Amygdala (tissue), 56 donors: ENCODE measurements at places on chromosomes 7 and 10.

- no peak for DNase-seq
Measured at GRCh38 chr7:121530227-121531174, 134.4 kb upstream of the FAM3C start.

DNA sequence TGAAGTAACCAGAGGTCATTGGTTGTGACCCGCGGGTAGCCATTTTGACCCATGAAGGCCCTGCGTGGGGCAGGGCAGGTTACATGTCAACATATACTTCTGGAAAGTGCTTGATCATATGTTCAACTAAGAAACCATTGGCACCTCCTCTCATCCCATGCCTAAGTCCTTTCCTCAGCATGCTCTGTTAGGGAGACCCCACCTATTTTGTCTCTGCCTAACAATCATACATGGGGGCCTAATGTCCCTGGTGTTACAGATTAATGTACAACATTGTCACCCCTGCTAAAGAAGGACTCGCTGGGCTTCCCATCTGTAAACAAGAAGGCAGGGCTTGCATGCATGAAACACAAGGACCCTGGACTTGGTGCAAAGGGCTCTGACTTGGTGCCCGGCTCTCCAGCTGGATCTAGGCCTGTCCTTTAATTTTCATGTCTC, 133.7 kb upstream of the TNS3 start:
- no peak for DNase-seq

DNA sequence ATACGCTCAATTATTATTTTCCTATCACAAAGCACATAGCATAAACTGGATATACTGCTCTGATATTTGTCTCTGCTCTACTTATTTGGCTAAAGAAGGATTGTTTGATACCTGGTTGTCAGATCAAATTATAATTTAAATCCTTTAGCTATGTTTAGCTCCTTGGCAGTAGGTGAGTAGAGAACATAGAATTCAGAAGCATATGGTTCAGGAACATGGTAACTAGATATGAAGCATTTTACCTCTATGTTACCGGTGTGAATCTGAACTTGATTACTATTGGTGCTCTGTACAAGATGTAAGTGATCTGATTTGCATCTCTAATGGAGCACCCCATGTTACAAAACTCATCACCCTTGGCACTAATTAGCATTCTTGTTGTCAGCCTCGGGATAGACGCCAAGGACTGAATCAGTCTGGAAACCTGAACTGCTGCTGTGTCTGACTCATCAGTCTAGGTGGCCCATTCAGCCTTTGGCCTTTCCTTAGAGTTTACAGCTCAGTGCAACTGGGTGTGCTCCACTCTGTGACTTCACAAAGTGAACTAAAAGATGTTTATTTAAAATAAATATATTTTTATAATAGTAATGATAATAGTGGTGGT, 12.3 kb upstream of the MYPN start:
- no peak for DNase-seq

DNA sequence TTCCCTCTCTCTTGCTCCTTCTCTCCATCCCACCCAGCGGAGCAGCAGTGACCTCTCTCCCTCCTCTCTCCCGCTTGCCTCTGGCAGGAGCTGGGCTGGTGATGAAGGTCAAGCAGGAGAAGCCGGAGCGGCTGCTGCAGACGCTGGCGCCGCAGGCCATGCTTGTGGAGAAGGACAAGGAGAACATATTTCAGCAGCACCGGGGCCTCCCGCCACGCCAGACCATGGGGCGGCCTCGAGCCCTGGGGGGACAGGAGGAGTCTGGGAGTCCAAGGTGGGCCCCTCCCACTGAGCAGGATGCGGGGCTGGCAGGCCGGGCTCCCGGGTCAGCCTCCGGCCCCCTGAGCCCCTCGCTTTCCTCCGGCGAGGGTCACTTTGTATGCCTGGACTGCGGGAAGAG, 17.3 kb downstream of the ZNF775 start:
- DNase-seq = no peak

DNA sequence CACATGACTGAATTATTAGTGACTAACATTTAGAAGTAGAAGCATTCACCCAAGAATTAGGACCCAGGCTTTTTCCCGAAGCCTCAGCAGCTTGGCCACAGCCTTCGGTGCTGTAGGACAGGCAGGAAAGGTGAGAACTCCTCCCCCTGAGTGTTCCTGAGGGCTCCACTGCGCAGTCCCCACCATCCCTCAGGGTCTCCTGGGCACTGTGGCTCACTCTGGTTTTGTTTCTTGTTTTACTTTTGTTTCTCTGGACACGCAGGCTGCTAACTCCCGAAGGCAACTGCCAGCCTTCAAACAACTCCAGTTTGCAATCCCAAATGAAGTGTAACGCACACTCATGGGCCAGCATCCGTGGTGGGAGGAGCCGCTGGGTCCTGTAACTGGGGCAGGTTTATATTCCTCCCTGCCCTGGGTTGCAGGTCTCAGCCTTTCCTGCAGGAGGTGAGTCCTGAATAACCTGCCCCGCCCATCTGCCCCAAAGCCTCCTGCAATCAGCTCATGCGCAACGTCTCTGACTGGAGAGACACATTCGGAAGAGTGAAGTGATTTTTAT, 492.9 kb downstream of the PTPRN2 start:
- DNase-seq = no peak

GRCh38 chr10:70034232-70034631, 18.4 kb upstream of the MACROH2A2 start:
- no peak for DNase-seq

GRCh38 chr7:75905785-75906604, 9.0 kb upstream of the POR start:
- DNase-seq = peak; percentile 71

- peak; percentile 57 for DNase-seq
Measured at GRCh38 chr7:74269757-74270277, 15.6 kb upstream of the RFC2 start.

- no peak for DNase-seq
Measured at GRCh38 chr7:142357953-142358520, 100.2 kb upstream of the PRSS58 start.

DNA sequence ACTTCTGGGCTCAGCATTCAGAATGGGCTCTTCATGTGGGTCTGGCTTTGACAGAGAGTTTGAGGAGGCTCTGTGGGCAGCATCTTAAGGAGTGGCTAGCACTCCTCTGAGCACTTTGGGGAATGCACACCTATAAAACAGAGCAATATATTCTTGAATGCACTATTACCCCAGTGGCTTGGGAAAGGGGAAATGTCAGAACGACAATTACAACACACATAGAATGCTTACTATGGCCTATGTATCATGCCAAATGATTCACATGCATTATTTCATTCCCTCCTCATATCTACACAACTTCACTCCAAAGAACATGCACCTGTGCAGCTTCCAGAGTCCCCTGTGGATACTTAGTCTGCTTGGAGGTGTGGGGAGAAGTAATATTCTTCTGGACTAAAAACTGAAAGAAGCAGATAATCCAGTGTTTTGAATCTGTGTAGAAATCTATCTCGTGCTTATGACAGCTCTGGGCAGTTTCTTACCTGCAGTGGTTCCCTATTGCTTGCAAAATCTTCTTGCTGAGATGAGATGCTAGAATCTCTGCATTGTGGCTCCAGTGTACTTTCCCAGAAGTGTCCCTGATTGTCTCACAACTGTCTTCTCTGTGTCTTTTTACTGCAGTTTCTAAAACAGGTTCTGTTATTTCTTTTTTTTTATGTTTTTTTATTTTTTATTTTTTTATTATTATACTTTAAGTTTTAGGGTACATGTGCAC, 5.5 kb upstream of the MGAM start:
- DNase-seq = no peak

DNA sequence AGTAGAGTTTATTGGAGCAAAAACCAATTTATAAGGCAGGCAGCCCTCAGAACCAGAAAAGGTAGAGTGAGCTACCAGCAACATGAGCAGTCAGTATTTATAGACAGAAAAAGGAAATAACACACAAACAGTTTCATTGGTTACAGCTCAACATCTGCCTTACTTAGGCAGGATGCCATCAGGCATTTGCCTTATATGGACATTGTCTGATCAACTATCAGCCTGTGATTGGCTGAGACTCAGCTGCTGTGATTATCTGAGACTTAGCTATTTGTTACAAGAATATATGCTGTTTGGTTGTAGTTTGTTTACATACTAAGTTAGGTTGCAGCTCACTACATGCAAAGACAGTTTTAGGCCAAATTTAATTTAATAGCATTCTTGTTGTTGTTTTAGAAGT, 60.4 kb upstream of the CDK1 start:
- DNase-seq = no peak

DNA sequence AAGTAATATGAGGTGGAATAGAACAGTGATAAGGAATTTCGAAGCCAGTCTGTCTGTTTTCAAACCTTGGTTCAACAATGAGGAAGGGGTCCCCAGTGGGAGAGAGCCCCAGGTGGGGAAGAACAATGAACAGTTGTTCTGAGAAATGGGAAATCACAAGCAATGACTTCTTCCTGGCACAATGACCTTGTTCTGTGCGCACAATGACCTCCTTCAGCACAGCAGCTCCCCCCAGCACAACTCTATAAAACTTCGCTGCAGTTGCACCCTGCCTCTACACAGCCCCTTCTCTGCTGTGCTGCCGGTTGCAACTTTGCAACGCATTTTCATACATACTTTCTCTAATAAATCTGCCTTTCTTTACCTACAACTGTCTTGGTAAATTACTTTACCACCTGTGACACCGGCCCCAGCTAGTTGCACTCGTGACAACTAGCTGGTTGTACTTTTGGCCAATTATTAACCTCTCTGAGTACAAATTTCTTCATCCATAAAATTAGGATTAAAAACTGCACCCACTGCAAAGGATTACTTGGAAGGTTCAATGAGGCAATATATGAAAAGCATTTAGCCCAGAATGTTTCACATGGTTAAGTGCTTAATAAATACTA, 40.5 kb downstream of the ASB4 start:
- peak; percentile 62 for DNase-seq

- DNase-seq = no peak
Measured at GRCh38 chr10:123517901-123518300, 148.3 kb upstream of the GPR26 start.

DNA sequence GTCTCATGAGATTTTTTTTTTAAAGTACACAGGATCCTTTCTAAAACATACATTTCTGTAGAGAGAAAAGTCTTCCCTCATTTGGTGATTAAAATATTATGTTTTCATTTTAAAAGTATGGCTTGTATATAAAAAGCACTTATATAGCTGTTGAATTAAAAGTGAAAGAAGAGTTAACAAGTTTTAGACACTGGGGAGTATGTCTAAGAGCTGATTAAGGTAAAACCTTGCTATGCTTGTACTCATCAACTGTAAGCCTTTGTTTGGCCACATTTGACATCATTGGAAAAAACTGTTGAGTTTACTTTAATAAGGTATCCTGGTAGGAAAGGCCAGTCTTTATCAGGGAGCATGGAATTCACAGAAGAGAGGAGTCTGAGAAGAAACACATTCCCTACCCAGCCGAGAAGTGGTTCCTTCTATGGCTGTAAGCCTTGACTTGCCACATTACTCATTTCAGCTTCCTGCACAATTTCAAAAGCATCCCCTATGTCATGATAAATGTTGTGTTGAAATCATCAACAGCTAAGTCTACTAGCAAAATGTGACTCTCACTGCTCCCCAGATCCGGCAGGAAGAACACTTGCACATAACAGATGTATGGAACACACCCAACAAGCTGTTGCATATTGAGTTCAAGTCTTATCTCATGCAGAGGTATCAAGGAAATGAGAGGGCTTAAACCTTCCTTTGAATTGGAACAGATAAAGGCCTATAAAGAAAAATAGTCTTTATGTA, 171.8 kb upstream of the CDK1 start:
- DNase-seq = no peak

GRCh38 chr10:89207801-89208551, 859 bp upstream of the CH25H start:
- DNase-seq = no peak

GRCh38 chr7:42065942-42066341, 171.1 kb downstream of the GLI3 start:
- no peak for DNase-seq

DNA sequence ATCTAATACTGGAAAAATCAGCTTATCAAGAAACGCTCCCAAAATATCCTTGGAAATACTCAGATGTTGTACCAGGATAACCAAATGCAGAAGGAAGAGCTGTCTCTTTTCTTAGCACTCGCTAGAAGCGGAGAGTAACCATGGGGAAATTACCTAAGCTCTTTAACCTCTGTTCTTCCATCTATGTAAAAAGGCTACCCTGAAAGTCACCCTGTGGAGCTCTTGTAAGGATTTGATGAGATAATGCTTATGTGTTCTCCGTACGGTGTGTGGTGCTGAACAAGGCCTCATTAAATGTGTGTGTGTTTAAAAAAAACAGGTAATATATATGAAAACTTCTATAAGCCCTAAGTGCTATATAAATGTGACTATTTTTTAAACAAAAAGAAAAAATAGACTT, 38.2 kb upstream of the MYO3A start:
- DNase-seq = no peak

DNA sequence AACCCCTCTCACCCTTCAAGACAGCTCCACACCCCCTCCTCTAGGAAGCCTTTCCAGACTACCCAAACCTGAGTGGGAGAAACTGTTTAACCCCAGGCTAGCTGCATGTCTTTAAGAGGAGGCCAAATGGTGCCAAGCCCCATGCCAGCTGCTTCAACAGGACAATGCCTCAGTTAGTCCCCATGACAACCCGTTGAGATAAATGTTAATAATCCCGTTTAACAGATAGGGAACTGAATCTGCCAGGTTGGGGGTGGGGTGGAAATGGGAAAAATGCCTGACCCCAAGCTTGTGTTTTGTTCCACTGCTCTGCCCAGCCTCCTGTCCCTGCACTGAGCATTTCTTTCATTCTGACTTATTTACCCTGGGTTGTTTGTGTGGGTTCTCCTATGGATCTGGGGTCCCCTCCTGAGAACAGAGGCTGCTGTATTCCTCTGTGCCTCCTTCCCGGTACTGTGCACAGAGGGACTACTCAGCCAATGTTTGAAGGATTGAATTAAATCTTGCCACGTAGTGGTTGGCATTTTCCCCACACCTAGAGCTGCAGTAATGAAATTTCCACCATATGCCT, 452.6 kb upstream of the ZMIZ1 start:
- no peak for DNase-seq

DNA sequence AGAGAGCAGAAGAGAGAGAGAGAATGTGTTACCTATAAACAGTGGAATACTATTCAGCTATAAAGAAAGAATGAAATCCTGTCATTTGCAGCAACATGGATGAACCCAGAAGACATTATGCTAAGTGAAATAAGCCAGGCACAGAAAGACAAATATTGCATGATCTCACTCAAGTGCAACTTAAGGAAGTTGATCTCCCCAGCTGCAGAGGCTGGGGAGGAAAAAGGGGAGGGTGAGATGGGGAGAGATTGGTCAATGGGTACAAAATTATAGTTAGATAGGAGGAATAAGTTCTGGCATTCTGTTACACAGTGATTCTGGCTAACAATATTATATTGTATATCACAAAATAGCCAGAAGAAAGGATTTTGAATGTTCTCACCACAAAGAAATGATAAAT, 11.2 kb upstream of the JAZF1 start:
- no peak for DNase-seq

DNA sequence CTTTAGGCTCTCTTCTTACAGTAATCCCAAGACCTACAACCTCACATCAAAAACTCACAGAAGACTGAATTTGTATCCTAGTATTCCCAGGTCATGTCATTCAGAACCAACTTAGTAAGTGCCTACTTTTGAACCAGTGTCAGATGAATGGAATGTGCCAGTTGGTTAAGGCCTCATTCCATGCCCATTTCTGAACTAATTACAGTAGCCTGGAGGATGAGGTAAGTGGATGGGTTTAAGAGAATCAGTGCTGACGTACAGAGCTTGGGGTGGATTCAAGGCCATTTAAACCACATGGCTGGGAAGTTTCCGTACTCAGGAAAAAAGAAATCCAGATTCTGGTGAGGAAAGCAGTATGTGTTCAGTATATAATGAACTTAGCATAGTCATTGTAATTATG, 21.9 kb upstream of the FOXP2 start:
- DNase-seq = no peak
